Body of pancreas (tissue), 4 donors: ENCODE measurements at places on chromosomes 6 and 20. TPM values are rescaled to one million over a fixed set of nuclear protein-coding genes. Genes with fewer than 3 reads are reported as not detected.

DNA sequence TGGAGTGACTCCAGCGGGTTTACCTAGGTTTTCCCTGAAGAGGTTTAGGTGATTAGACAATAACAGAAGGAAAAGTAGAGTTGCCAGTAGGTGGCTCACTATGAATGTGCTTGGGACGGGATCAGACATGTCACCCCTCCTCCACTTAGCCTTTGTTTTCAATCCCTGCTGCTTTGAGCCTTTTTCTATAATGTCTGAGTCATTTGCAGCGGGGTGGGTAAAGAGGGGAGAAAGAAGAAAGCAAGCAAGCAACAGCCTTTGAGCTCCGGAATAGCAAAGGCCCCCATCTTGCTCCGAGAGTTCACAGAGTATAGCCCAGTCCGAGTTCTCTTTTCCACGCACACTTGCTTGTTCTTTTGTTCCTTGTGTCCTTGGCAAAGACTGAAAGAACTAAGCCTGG lies 129.1 kb downstream of the PACRG start:
- H3K4me3 ChIP-seq, result no peak overlapping the region
- DNase-seq, result peak; percentile 54
- H3K4me1 ChIP-seq, result peaks cover 8% of the 10 kb centered on the region

- no peak overlapping the region for H3K4me3 ChIP-seq
- H3K36me3 ChIP-seq, result no peaks in the 10 kb centered on the region
- H3K4me1 ChIP-seq, result peaks cover 4% of the 10 kb centered on the region
- H3K27me3 ChIP-seq, result no peaks in the 10 kb centered on the region
- no peak overlapping the region for H3K27ac ChIP-seq
Observed at GRCh38 chr20:53381568-53382262, 211.9 kb downstream of the ZNF217 start.

- no peak overlapping the region for H3K4me3 ChIP-seq
- H3K36me3 ChIP-seq, result no peaks in the 10 kb centered on the region
- no peaks in the 10 kb centered on the region for H3K27me3 ChIP-seq
- H3K4me1 ChIP-seq, result no peaks in the 10 kb centered on the region
- H3K27ac ChIP-seq, result no peak overlapping the region
- DNase-seq, result no peak
Observed at GRCh38 chr6:25465941-25466340, 186.1 kb upstream of the SCGN start.

Gene B4GALT5
- 12.2 TPM for total RNA-seq
